ENCODE measurements at places on chromosomes 12 and 14.

DNA sequence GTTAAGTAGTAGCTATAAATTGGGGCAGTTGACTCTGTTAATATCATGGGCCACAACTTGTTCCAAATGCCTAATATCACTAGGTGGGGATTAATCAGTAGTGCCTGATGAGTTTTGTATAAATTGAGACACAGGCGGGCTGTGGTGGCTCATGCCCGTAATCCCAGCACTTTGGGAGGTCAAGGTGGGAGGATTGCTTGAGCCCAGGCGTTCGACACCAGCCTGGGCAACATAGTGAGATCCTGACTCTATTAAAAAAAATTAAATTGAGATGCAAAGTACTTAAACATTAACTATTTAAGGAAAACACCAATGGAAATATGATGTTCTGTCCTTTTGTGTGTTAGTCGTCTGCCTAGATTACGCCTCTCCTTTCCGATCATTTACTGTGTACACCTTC lies 9.0 kb downstream of the PAPOLA start:
- DNase-seq: no peak

DNA sequence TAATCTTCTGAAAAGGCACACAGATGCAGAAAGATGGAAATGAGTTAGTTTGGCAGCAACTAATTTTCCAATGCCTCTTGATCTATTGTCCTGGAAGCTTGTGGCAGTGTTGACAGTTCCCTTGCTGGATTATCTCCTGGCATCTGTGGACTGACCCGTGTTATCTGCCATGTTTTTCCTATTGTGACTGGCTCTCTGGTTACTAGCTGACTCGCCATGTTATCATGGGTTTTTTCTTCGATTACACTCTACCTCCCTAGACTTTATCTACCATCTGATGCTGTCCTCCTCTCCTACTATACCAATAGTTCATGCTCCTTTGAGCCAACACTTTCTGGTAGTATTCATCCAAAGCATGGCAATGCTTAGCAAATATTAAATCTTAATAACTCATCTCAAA lies 63.3 kb upstream of the FLRT2 start:
- no peak for DNase-seq

- no peak for DNase-seq
Measured at GRCh38 chr12:94277426-94278000, 129.1 kb downstream of the PLXNC1 start.

- no peak for DNase-seq
Measured at GRCh38 chr12:65953631-65954030, 129.3 kb downstream of the HMGA2 start.

GRCh38 chr12:131511391-131511802 lies 199.5 kb upstream of the SFSWAP start:
- DNase-seq: no peak

- DNase-seq: no peak
Measured at GRCh38 chr12:53601296-53601847, 24.8 kb downstream of the ATF7 start.

GRCh38 chr14:64722842-64723447 lies 18.7 kb downstream of the PLEKHG3 start:
- no peak for DNase-seq

- no peak for DNase-seq
Measured at GRCh38 chr12:52394836-52395405, 9.5 kb upstream of the KRT84 start.

DNA sequence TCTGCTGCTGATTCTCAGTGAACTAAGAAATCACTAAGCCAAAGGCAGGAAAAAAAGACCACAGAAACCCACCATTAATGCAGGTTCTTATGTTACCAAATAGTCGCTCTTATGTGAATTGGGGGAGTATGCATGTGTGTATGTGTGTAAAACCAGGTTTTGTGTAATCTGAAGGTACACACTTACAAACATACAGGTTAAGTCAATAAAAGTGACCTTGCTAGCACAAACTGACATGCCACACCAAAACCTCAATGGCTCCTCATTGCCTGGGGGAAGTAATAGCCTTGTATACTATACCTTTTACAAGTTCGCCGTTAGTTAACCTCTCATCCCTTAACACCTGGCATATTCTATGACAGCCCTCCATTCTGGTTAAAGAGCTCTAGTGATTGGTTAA lies 29.8 kb upstream of the TMED10 start:
- DNase-seq: no peak

GRCh38 chr12:21715386-21715785 lies 57.7 kb upstream of the LDHB start:
- DNase-seq: no peak

- DNase-seq: no peak
Measured at GRCh38 chr12:45581112-45581511, 148.4 kb upstream of the ARID2 start.

GRCh38 chr14:67889455-67889854 lies 69.9 kb downstream of the RAD51B start:
- DNase-seq: no peak

GRCh38 chr12:30661210-30661609 lies 34.5 kb downstream of the IPO8 start:
- DNase-seq: no peak

- DNase-seq: no peak
Measured at GRCh38 chr12:6773590-6774351, 1.5 kb downstream of the LAG3 start.

- no peak for DNase-seq
Measured at GRCh38 chr12:122076743-122077495, 1.6 kb upstream of the MLXIP start.

Measured in D721Med (cell line).